ENCODE measurements at places on chromosomes 7 and 10.

- DNase-seq = no peak
These were observed 249.7 kb downstream of the DNAJB6 start for GRCh38 chr7:157586426-157586955.

DNA sequence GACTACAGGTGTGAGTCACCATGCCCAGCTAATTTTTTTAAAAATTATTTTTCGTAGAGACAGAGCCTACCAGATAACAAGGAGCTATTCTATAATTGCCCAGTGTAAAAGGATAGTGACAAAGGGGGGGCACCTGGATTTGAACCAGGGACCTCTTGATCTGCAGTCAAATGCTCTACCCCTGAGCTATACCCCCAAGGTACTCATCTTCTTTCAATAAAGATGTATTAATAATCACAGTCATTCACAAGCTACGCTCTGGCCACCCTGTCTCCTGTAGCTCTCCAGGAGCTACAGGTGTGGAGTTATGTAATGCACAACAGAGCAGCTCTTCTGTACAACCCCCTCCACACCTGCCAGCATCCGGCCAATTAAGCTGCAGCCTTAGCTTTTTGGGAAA, 83.5 kb downstream of the ZNF777 start:
- no peak for DNase-seq

DNA sequence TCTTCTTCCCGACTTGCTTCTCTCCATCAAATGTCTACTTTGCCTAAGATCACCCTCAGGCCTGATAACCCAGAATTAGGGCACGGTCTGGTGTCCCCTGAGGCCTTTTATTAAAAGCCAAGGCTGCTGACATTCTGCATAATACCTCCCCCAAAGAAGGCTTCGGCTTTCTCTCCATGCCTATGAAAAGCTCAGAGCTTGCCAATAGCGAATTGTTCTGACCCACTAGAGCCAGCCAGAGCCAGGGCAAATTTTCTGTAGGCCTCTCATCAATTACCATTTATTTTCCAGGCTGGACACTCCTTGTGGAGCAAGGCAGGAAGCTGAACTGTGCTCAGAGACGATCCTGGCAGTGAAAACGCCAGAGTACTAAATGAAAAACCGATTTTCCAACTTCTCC, 64.3 kb upstream of the ADRB1 start:
- no peak for DNase-seq

DNA sequence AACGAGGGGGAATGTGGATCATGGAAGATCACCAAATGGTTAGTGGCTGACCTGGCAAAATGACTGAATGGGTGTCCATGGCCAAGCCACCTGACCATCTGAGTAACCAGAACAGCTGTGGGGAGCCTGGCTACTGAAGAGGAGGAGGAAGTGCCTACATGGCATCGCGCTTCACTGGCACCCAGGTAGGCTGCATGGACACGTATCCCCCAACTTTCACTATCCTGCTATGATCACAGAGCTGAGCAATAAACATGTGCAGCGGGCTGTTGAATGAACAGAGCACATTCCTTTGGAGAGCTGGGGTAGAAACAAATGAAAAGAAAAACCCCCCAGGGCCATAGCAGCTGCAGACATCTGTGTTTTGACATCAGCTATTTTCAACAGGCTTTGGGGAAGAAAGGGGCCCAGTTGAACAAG, 6.5 kb downstream of the AKR1B1 start:
- no peak for DNase-seq

DNA sequence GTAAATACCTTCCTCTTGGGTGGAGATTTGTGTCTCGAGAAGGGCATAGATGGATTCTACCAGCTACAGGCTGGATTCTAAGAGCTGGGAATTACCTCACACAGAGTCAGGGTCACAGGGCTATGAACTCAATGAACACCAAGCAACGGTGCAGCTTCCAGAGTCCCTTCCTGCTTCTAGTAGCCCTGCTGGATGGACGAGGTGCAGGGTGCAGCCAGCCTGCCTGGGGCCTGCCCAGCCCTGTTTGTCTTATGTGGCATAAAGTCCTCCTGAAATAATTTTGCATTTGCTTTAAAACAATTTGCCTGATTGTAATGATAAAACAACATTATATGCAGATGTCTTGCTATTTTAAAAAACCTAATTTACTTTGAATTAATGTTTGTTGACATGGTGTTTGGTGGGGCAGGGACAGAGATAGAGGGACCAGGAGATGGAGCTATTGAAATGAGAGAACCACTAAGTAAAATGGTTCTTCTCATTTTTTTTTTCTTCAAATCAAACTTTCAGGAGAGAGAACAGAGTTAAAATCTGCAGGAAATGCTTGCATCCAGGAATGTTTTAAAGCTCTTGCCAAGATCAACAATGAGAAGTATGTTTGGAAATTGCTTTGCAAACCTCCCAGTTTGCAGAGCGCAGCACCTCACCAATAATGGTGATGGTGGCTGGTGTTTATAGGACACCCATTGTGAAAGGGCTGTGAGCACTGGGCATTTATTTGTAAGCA, 305.4 kb upstream of the PODXL start:
- no peak for DNase-seq

DNA sequence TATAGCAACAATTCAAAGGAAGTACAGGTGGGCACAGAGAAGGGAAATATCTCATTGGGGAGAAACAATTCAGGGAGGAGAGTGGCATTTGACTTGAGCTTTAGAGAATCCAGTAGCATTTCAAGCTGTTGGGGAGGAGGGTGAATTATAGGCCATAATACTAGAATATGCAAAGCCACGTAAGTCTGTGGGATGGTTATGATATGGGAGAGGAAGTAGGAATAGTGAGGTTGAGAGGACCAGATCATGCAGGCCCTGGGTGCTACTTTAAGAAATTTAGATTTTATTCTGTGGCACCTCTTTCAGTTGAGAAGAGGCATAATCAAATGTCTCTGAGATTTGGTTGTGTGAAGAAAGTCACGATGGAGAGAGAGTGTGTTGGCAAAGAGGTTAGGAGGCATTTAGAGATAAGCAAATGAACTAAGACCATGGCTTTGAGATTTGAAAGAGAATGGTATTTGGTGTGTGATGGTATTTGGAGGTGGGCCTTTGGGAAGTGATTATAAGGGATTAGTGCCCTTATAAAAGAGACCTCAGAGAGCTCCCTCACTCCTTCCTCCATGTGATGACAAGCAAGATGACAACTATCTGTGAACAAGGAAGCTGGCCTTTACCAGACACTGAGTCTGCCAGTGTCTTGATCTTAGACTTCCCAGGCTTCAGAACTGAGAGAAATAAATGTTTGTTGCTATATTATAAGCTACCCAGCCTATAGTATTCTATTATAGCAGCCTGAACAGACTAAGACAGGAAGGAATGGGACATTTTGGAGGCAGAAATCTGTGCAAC, 15.1 kb downstream of the ADD3 start:
- no peak for DNase-seq

- no peak for DNase-seq
These were observed 109.9 kb upstream of the TCERG1L start for GRCh38 chr10:131421381-131421780.

DNA sequence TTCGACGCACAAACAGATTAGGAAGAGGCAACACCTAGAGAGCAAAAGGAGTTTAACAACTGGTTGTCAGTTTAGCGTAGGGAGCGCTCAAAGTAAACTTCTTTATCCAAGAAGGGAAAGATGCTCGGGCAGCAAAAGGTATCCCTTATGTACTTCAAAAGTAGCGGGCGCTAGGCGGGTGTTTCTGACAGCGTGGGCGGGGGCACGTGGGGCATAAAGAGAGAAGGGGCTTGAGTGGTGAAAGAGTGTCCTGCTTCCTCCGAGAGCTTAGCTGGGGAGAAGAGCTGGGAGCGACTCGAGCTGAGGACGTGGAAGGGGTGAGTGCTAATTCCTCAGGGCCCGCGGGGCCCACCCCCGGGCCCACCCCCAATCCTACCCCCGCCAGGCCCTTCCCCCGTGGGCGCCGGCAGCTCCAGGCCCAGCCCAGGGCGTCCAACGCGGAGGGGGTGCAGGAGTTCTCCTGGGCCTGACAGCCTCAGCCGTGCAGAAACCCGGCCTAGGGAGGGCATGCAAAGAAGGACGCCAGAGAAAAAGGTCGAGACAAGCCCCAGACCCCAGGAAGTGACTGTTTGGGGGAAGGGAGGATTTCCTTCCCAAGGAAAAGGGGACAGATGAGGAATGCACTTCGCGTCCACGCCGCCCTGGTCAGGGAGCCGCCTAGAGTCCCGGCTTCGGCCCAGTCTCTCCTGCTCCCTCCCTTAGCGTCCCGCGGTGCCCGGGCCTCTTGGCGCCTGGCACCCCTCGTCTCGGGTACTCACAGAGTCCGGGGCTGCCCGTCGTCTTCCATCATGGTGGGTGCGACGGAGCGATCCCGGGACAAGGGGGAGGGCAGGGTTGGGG, 868 bp downstream of the TIAL1 start:
- DNase-seq = no peak

All from amniotic stem cell (primary cell).